AG20443 (cell line): ENCODE measurements at places on chromosomes 7 and 10.

DNA sequence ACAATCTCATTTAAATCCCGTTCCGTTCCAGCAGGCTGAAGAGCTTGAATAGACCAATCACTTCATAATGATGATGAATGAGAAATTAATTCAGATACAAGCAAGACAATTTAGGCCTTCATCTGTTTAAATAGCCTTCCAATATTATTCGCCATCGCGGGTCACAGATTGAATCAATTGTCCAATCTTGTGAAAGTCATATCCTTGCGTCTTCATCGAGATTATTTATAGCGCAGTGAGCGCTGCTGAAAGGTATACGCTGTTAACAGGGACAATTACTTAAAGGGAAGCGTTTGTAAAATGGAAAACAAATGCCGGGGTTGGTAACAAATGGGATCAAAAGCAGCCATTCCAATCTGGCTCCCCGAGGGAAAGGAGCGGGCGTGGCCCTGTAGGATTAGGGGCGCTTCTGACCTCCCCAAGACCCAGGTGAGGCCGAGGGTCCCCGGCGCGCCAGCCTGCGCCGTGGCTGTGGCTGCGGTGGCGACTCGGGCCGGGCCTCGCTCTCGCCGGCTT, 8.6 kb downstream of the EVX1 start:
- no peak for DNase-seq

GRCh38 chr10:111475720-111476119, 398.9 kb downstream of the ADRA2A start:
- peak; percentile 83 for DNase-seq

- no peak for DNase-seq
These were observed 469.4 kb downstream of the KCNMA1 start for GRCh38 chr10:77168161-77168560.

DNA sequence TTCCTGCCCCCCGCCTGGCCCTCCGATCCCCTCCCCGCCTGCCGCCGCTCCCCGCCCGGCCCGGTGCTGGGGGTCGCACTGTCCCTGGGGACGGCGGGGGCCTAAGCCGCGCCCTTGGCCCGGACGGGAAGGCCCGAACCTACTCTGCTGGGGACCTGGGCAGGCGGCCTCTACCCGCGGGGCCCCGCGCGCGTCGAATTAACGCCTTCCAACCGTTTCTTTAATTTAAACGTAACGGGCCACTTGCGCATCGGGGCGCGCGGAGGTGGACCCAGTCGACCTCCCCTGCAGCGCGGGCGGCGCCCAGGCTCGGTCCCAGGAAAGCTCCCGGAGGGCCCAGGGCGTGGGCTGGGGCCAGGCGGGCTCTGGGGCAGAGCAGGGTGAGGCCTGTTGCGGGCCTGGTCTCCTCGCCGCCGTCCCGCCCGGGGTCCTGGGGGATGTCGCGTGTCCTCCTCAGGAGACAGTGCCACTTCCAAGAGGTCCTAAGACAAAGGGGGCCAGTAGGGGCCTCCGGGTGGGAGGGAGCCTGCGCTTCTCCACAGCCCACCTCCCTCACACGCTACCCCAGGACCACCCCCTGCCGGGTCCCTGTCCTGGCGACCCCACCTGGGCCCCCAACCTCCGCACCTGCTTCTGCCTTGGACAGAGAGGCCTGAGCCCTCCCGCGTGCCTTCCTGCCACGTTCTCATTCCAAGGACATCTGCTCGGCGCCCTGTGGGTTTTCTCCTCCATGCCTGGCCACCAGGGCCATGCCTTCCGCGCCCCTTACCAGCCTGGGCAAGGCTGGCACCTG, 658 bp upstream of the PTPRN2 start:
- no peak for DNase-seq

- DNase-seq: peak; percentile 57
These were observed 23.5 kb upstream of the FAM180A start for GRCh38 chr7:135771961-135772638.

GRCh38 chr10:109956454-109957091, 33.3 kb upstream of the XPNPEP1 start:
- DNase-seq: peak; percentile 42

DNA sequence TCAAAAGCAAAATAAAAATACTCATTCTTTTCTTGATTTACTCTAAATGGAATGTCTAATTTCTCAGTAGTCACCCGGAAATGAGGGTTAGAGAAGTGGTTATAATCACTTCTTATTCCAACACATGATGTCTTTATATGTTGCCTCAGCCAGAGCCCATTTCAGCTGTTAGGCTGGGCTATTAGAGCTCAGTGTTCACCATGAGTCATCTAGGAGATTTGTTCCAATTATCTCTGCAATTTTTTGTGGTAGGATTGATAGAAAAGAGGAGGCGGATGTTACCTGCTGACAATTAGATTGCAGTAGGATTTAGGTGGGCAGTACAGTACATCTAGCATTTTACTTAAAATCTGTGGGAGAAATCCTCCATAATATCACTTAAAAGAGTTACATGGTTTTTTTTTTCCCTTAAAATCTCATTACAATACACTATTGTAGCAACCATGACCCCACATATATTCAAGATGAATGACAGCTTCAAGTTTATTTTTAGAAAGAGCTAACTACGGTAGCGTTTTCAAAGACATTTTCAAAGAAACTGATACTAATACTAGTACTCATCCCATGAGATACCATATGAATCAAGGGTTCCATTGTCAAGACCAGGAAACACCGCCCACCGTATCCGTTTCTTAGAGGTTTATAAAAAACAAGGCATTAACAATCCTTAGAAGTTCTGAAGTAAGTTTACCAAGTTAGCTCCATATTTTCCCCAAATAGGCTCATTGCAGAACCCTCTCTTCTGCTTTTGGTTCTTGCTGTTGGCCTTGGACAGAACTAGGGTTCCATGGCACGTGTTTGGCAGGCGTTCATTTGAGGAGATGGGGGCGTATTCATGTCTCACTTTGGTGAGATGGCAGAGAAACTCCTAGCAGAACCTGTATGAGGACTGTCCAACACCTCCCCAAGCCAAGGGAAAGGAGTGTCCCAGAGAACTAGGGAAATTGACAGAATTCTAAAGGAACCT, 10.4 kb downstream of the CPA2 start:
- DNase-seq: peak; percentile 73

DNA sequence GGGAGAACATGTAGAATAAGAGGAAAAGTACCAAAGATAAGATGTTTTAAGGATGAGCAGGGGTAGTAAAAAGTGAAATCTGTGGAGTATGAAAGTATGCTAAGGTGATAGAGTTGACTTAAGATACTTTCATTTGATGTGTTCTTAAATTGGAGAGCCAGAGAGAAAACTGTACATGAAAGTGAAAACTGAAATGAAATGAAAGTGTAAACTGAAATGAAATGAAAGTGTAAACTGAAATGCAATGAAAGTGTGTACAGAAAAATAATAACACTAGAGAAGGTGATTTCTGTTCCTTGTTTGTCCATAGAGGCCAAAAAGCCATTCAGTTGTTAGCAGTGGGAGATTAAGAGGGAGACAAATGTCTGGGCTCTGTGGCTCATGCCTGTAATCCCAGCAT, 17.5 kb downstream of the AHR start:
- DNase-seq: no peak

GRCh38 chr7:107890493-107890961, 456 bp upstream of the DLD start:
- peak; percentile 17 for DNase-seq

DNA sequence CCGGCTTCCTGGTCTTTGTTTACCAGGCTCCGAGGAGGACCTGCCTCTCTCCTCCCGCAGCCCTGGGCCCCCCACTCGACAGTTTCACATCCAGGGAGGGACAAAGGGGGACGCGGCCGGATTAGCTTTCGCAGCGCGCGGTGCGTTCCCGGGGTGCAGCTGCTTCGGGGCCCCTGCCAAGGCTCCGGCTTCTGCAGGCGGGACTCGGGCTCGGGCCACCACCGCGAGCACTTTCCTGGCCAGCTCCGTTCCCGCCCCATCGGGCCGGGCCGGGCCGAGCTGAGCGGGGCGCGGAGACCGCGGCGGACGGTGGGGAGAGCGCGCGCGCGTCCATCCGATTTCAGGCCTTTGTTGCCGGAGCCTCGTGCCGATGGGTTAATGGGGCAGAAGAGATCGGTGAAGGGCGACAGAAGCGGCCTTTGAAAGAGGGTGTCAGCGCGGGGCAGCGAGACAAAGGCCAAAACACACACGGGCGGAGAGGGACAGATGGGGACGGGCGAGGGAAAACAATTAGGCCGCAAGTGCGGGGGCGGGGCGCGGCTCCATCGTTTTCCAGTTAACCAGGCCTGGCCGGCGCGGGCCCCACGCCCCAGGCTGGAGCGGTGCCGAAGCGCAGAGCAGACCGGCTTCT, 8.5 kb upstream of the UNCX start:
- DNase-seq: peak; percentile 67

DNA sequence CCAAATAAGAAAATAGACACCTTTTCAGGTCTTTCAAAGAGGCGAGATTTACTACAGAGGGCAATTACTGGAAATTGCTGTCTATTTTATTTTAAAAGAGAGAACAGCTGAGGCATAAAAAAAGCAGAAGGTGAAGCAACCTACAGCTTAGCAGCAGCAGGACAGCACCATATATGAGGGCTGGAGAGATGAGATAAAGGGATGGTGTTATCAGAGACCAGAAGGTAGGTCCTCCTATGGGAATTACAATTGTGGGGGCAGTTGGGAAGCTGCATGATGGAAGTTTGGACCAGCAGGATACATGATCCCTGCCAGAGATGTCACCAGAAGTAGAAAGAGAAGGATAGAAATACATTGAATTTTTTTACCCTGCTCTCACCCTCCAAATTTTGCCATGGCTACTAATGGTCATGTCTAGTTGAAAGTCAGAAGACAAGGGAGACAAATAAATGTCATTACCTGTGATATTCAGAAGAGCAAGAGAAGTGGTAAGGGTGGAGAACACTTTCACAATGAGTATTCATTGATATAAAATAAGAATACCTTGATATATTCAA, 77.2 kb upstream of the CALCR start:
- DNase-seq: no peak

DNA sequence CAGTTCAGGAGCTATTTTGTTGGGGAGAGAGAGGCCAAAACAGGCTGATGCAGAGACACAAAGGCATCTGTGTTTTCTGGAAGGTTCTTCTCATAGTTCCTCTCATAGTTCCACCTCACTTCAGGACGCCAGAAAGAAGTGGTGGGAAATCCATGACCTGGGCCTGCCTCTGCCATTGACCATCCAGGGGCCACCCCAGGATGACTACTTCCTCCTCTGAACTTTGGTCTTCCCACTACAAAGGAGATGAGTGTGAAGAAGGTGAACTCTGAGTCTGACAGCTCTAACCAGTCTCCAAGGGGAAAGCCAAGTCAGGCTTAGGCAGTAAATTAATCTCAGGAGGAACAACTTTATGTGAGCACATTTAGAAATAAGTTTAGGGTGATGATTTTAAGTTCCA, 175.8 kb upstream of the TCF7L2 start:
- no peak for DNase-seq

DNA sequence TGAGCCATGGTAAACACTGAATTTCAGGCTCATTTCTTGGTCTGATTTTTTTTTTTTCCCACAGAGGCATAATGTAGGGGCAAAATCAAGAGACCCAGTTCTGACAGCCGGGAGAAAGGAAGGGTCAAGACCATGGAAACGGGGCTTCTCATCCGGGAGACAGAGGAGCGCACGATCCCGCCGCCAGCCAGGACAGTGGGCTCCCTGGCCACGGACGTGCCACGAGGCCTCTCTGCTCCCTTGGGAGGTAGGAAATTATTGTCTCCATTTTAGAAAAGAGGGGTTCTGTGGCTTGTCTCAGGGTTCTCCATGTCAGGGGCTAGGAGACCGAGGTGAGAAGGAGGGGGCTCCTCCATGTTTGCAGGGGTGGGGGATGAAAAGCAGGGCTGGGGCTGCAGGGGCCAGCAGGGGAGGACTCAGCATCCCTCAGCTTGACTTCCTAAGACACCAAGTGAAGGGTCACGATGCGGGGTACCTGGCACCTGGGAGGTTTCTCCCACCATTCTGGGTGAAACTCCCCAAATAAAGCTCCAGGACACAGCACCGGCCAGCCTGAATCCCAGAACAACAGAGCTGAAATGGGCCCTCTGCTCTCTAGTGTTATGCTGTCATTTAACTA, 37.6 kb downstream of the PPIF start:
- no peak for DNase-seq

DNA sequence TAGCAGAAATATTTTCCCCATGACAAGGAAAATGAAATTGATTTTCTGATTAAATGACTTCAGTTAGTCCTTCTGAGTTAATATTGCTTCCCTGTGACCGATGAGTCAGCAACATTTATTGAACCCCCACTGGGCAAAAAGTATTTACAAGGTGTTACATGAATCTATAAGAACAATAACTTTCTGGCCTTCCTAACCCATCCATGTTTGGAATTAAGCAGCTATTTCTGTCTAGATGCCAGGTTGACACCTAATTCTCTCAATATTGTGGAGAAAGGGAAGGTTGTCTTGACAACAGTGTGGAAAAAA, 112.9 kb upstream of the JAZF1 start:
- DNase-seq: no peak

DNA sequence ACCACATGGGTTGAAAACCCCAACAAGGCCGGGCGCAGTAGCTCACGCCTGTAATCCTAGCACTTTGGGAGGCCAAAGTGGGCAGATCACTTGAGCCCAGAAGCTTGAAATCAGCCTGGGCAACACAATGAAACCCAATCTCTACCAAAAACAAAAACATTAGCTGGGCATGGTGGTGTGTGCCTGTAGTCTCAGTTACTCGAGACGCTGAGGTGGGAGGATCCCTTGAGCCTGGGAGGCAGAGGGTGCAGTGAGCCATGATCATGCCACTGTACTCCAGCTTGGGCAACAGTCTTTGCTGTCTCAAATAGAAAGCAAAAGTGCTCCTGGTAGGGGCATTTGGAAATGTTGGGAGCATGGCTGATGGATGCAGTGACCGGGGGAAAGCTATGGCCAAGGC, 209.6 kb upstream of the PLXNA4 start:
- DNase-seq: no peak

DNA sequence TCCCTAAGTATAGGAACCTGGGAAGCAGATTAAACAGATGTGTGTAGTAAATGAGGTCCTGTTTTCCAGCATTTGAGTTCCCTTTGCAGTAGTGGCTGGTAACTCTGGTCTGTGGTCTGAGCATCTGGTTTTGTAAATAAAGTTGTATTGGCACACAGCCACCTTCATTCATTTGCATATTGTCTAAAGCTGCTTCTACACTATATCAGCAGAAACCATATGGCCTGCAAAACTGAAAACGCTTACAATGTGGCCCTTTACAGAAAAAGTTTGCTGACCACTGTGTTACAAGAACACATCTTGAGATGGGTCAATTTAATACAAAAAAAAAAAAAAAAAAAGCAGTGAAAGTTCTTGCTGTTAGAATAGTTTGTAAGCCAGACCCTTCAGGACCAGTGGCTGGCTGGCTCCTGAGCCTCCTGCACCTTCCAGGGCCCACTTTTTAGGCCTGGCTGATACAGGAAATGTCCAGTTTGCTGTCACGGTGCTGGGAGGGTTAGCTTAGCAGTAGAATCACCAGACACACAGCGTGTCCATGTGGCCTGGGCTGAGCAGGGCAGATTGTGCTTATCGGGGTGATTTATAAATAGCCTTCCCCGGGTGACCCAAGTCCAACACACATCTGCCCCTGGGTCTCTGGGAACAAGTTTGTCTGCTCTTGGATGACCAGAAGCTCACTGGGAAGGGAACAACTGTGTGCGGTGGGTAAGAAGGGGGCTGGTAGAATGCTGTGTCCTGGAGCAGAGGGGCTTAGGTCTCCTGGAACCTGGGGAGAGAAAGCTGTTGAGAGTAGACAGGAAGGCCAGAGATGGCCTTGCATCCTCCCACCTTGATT, 1.4 kb downstream of the C10orf71 start:
- no peak for DNase-seq

- peak; percentile 42 for DNase-seq
These were observed 89.6 kb downstream of the USP6NL start for GRCh38 chr10:11521860-11522259.

GRCh38 chr10:44424298-44424697, 39.4 kb upstream of the CXCL12 start:
- DNase-seq: peak; percentile 8

GRCh38 chr10:88852327-88852726, 683 bp upstream of the ANKRD22 start:
- no peak for DNase-seq
